ENCODE measurements at places on chromosomes 7 and 10. TPM values are rescaled to one million over a fixed set of nuclear protein-coding genes. Genes with fewer than 3 reads are reported as not detected.

GUSB gene
- 54.2 TPM for polyA plus RNA-seq

ORC5 gene
- polyA plus RNA-seq = 20.5 TPM

PIK3AP1 gene
- 188 TPM for polyA plus RNA-seq

VPS37D gene
- polyA plus RNA-seq = not detected

OR9A2 gene
- not detected for polyA plus RNA-seq

DNA sequence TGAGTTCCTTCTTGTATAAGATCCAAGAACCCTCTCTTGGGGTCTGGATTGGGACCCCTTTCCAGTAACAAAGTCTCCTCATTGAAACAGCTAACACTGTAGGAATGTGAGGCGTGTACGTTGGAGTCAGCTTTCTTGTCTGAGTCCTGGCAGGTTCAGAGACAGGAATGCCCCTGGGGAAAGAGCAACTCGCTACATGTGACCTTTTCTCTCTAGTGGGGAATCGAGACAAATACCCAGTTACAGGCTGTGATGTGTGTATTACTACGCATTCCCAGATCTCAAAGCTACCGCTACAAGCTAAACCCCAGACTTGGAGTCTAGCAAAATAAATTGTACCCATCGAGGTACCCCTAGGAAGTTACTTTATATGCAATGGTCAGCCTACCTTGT, 85.6 kb upstream of the FRMD4A start:
- no peak overlapping the region for H3K27ac ChIP-seq
- H3K4me3 ChIP-seq = no peak overlapping the region
- no peak for DNase-seq
- H3K27me3 ChIP-seq = peaks cover 39% of the 10 kb centered on the region

DNA sequence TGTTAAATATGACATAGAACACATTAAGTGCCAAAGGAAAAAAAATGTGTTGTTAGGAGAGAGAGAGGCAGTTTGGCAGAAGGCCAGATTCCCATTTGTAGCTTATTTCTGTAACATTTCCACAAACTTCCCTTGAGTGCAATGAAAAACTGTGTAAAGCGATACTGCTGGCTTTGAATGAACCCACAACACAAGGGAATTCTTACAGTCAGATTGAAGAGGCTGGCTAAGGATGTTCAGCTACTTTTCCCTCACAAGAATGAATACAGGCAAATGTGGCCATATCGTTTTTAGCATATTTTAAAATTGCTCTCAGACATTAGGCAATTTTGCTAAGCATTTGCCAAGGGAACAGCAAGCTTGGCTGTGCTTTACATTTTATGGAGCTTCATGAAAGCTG, 614.1 kb upstream of the FZD8 start:
- H3K36me3 ChIP-seq = no peaks in the 10 kb centered on the region
- no peak for DNase-seq
- no peak overlapping the region for H3K27ac ChIP-seq
- H3K4me3 ChIP-seq = no peak overlapping the region
- no peaks in the 10 kb centered on the region for H3K4me1 ChIP-seq

DNA sequence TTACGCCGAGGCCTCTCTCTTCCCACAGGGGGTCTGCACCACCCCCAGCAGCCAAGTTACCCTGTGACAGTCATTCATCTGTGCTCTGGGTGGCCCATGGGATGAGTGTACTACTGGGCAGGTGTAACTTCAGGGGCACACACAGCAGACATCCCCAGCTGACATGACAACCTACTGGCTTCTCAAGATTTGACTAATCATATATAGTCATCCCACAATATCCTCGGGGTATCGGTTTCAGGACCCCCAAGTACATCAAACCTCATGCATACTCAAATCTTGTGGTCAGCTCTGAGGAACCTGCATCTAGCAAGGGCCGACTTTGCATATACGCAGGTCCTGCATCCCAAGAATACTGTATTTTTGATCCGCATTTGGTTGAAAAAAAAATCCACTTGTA, 336.9 kb upstream of the C7orf33 start:
- H3K36me3 ChIP-seq = peaks cover 16% of the 10 kb centered on the region
- DNase-seq = no peak
- peaks cover 49% of the 10 kb centered on the region for H3K27me3 ChIP-seq

GRCh38 chr10:80163741-80164341, 31.3 kb downstream of the PLAC9 start:
- no peaks in the 10 kb centered on the region for H3K27me3 ChIP-seq
- no peak overlapping the region for H3K4me3 ChIP-seq
- peaks cover 54% of the 10 kb centered on the region for H3K36me3 ChIP-seq
- no peak for DNase-seq
- H3K27ac ChIP-seq = peak overlapping the region; percentile 50

DNA sequence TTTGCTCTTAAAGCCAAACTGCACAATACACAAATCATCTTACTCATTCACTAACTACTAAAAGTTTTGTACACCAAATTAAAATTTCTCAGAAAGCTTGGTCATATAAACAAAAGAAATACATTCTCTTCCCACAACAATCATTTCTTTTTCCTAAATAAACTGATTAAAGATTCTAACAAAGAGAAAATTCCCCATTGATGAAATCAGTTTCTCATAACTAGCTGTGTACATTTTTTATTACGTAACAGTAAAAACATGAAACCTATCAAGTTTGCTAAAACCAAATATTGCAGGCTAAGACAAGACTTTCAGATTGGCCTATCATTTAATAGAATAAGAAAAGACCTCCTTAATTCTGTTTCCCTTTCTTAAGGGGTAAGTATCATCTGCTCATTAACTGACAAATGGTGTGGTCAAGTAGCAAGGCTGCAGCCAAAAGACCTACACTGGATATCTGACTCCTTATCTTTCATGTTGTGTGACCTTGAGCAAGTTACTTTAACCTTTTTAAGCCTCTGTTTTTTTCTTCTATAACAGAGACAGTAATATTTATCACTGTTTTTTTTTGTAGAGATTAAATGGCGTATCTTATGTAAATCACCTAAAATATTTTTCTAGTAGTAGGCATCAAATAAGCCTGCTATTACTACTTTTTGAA, 22.4 kb downstream of the NAMPT start:
- H3K27me3 ChIP-seq = no peaks in the 10 kb centered on the region
- no peak overlapping the region for H3K4me3 ChIP-seq
- no peak for DNase-seq
- H3K36me3 ChIP-seq = peaks cover 71% of the 10 kb centered on the region
- H3K27ac ChIP-seq = no peak overlapping the region
- H3K4me1 ChIP-seq = no peaks in the 10 kb centered on the region

DNA sequence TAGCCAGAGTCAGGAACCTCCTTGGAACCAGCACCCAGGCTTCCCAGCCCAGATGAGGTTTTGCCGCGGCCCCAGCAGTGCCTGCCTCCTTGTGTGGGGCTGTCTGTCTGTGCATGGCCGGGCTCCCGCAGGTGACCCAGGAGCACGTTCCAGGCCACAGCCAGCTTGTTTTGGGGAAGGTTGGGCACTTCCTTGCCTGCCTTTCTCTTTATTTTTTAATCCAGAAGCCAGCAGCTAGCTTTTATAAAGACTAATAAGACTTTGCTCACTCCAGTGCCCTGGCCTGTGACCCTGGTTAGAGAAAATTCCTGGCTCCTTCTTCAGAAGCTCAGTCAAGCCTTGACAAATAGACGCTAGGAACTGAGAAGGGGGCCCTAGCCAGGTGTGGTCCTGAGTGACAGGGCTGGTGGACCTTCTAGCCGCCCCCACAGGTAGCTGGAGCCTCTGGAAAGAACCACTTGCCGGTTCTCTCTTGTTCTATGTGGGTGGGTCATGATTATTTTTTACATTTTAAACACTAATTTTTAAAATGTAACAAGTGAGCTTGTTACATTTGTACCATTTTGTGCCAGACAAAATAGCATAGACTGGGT, 837 bp downstream of the SLC29A3 start:
- H3K36me3 ChIP-seq = peaks cover 12% of the 10 kb centered on the region
- H3K27me3 ChIP-seq = no peaks in the 10 kb centered on the region
- peak overlapping the region; percentile 94 for H3K27ac ChIP-seq
- H3K4me1 ChIP-seq = peaks cover 24% of the 10 kb centered on the region
- peak overlapping the region; percentile 99 for H3K4me3 ChIP-seq

- peak overlapping the region; percentile 34 for H3K4me3 ChIP-seq
- H3K27ac ChIP-seq = peak overlapping the region; percentile 70
- H3K4me1 ChIP-seq = peaks cover 20% of the 10 kb centered on the region
These were observed 57.0 kb downstream of the CDC123 start for GRCh38 chr10:12252882-12253546.

GRCh38 chr7:157775560-157776332, 438.9 kb downstream of the DNAJB6 start:
- H3K27ac ChIP-seq = no peak overlapping the region
- DNase-seq = no peak
- H3K27me3 ChIP-seq = peaks cover 12% of the 10 kb centered on the region
- no peaks in the 10 kb centered on the region for H3K4me1 ChIP-seq

- H3K27ac ChIP-seq = no peak overlapping the region
- no peak for DNase-seq
- no peaks in the 10 kb centered on the region for H3K4me1 ChIP-seq
- H3K27me3 ChIP-seq = no peaks in the 10 kb centered on the region
- H3K36me3 ChIP-seq = no peaks in the 10 kb centered on the region
These were observed 18.2 kb upstream of the MAGI2 start for GRCh38 chr7:79471699-79472098.

- peak overlapping the region; percentile 89 for H3K4me3 ChIP-seq
- peak; percentile 34 for DNase-seq
- H3K27me3 ChIP-seq = no peaks in the 10 kb centered on the region
These were observed 92.3 kb upstream of the TMEM168 start for GRCh38 chr7:112882511-112882910.

DNA sequence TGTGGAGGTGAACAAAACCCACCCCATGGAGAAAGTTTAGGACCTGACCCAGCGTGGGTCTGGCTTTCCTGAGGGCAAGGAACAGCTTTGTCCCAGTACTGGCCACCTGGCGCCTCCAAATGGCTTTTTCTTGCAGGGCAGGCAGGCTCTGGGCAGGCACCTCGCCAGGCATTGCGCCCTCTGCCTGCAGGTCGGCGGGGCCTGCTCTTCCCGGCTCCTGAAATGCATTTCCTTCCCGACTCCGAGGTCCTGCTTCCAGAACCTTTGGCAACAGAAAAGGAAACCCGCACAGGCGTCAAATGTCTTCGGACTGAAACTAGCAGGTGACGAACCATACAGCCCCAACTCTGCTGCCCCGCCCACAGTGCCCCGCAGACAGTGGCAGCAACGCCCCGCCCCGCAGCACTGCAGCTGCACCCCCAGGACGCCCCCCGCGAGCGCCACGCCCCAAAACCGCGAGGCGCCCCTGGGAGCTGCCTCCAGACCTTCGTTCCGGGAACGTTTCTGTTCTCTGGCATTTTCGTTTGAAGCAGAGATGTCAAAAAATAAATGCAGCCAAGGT, 65.5 kb downstream of the C10orf143 start:
- no peak for DNase-seq
- peaks cover 11% of the 10 kb centered on the region for H3K27me3 ChIP-seq
- no peaks in the 10 kb centered on the region for H3K4me1 ChIP-seq
- no peak overlapping the region for H3K4me3 ChIP-seq
- no peaks in the 10 kb centered on the region for H3K36me3 ChIP-seq

DNA sequence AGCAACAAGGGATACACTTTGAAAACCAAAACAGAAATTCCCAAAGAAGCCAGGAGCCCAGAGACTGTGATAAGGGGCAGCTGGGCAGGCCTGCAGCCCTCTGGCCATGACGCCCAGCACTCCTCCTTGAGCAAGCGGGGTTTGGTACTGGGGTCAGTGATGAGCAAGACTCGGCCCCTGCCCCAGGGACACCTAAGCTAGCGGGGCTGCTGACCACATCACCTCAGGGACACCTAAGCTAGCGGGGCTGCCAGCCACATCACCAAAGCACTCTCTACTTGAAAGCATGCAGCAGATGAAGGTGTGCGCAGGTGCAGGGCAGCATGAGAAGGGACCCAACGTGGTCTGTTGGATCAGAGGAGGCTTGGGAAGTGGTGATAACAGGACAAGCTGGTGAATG, 108.0 kb upstream of the PPP2R2D start:
- no peak for DNase-seq
- H3K27me3 ChIP-seq = peaks cover 42% of the 10 kb centered on the region
- no peak overlapping the region for H3K4me3 ChIP-seq

DNA sequence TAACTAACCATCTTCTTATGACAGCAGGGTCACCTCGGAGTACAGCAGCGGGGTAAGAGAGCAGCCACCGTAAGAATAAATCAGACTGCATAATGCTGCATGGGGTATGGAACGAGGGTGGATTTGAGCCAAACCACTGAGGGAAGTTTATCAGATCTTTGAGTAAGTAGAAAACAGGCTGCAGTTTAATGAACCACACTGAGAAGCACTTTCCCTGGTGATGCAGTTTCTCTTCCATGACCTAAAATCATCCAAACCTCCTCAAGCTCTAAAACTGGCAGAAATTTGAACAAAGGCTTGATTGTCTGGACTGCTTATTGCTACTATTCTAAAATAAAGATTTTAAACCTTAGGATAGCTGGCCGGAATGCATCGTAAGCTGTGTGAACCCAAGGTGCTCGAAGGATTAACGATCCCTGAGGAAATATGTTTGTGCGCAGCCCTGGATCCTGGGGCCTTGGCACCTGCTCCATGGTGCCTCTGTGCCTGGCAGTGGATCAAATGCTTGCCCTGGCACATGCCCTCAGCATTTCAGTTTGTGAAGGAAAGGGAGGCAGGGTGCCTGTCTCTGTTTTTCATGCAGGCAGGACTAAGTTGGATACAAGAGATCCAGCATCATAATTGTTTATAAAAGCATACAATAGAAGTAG, 322.7 kb downstream of the LHFPL3 start:
- no peaks in the 10 kb centered on the region for H3K36me3 ChIP-seq
- peaks cover 20% of the 10 kb centered on the region for H3K27me3 ChIP-seq
- H3K4me3 ChIP-seq = no peak overlapping the region

GRCh38 chr10:113921561-113922370, 67.3 kb downstream of the NHLRC2 start:
- H3K27me3 ChIP-seq = no peaks in the 10 kb centered on the region
- H3K27ac ChIP-seq = no peak overlapping the region
- H3K4me3 ChIP-seq = no peak overlapping the region
- peaks cover 6% of the 10 kb centered on the region for H3K4me1 ChIP-seq
- peaks cover 11% of the 10 kb centered on the region for H3K36me3 ChIP-seq
- DNase-seq = no peak

- no peak for DNase-seq
- no peak overlapping the region for H3K4me3 ChIP-seq
- no peaks in the 10 kb centered on the region for H3K36me3 ChIP-seq
These were observed 429.9 kb upstream of the KLF6 start for GRCh38 chr10:4214908-4215307.

- H3K36me3 ChIP-seq = no peaks in the 10 kb centered on the region
- no peak overlapping the region for H3K27ac ChIP-seq
- no peak overlapping the region for H3K4me3 ChIP-seq
- H3K4me1 ChIP-seq = no peaks in the 10 kb centered on the region
- no peak for DNase-seq
These were observed 152.4 kb downstream of the KIF20B start for GRCh38 chr10:89853781-89854191.

DNA sequence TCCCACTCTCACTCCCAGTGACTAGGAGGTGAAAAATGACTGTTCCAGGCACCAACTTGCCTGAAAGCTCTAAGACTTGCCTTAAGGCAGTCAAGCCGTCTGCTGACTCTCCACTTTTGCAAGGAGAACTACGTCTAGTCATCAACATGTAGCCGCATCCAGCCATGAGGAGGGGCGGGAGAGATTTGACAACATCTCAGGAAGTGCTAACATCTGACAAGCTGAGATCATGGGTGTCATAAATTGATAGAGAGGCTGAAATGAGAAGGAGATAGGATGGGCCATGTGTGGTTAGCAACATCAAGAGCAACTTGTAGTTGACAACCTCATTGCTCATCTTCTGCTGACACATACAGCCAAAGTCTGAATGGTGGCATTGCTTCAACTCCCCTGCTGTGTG, 9.0 kb upstream of the TBXAS1 start:
- H3K27ac ChIP-seq = no peak overlapping the region
- H3K4me1 ChIP-seq = no peaks in the 10 kb centered on the region
- H3K27me3 ChIP-seq = no peaks in the 10 kb centered on the region
- peaks cover 4% of the 10 kb centered on the region for H3K36me3 ChIP-seq
- no peak overlapping the region for H3K4me3 ChIP-seq
- DNase-seq = no peak

Data from naive B cell (primary cell).